ENCODE measurements at places on chromosomes 12 and 14.

GRCh38 chr12:131776237-131776889 is 51.8 kb upstream of the MMP17 start:
- DNase-seq: no peak

- DNase-seq: no peak
Measured at GRCh38 chr12:96751626-96752025, 155.4 kb upstream of the NEDD1 start.

- DNase-seq: peak; percentile 64
Measured at GRCh38 chr14:103524002-103524935, 1.6 kb upstream of the CKB start.

GRCh38 chr14:80586131-80586530 is 355.4 kb downstream of the CEP128 start:
- no peak for DNase-seq

- DNase-seq: no peak
Measured at GRCh38 chr12:131028587-131029338, 75.1 kb downstream of the ADGRD1 start.

- DNase-seq: no peak
Measured at GRCh38 chr14:58549105-58549757, 88.5 kb upstream of the DACT1 start.

GRCh38 chr14:34872822-34873588 is 2.2 kb downstream of the BAZ1A start:
- no peak for DNase-seq

- no peak for DNase-seq
Measured at GRCh38 chr12:49030119-49030518, 11.5 kb upstream of the PRKAG1 start.

GRCh38 chr12:80352474-80352873 is 91.6 kb upstream of the PTPRQ start:
- DNase-seq: no peak

GRCh38 chr12:124420996-124421674 is 126.2 kb downstream of the RFLNA start:
- DNase-seq: no peak

DNA sequence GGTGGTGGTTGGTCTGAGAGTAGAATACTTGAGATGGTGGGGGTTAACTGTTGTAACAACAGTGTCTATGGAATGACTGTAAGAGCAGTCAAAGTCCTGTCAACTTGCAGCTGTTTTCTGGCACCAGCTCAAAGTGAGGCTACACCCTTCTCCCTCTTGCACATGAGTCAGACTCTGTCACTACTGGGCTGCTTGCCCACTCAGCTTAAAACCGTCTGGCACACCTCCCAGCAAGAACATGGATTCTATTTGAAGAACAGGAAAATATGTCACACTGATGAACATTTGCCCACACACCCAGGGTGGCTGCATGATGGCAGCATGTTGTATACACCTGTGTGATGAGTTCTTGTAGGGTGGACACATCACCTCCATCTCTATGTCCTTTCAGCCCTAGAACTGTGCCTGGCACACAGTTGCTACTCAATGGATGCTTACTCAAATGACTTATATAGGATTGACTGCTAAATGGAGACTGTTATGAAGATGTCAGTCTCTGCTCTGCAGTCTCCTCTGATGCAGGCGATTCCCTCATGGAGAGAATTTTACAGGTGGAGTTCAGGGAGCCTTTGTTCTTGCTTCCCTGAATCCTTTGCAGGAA is 19.3 kb upstream of the SERPINA6 start:
- peak; percentile 60 for DNase-seq

GRCh38 chr14:94748667-94749347 is 21.1 kb downstream of the GSC start:
- DNase-seq: no peak

DNA sequence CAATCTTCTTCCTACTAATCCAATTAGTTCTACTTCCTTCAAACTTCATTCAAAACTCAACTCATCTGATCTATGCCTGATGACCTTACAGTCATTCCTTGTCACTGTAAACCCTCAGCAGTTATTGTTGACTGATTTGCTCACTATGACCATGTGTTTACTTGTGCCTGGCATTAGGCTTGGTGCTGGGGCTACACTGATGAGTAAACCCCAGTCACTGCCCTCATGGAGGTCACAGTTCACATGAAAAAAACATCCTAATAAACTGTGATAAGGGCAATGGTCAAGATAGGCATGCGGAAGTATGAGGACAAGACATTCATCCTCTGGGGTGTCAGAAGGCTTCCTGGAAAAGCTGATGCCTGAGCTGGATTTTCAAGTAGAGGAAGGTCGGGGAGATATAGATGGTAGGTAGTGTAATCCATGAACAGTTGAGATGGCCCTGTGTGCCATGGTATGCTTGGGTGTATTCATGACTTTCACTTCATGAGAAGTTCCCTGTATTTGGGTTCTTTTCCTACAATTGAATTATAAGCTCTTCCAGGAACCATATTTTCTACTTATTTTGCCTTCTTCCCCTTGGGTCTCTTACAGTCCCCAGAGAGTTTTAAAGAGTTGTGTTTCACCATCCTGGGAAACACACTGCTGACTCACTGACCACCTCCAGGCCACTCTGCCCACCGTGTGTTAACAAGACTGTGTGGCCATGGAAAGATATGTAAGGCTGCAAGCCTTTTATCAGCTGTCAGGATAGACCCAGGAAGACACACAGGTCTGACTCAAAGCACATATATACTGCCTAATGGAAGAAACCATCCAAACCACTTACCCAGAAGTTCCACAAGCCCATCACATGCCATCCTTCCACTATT is 38.7 kb upstream of the DUSP6 start:
- no peak for DNase-seq

GRCh38 chr12:47887529-47887928 is 17.3 kb downstream of the VDR start:
- DNase-seq: no peak

GRCh38 chr14:19828314-19828713 is 24.7 kb downstream of the OR4N2 start:
- no peak for DNase-seq

- DNase-seq: no peak
Measured at GRCh38 chr12:46531804-46532203, 159.2 kb upstream of the SLC38A2 start.

DNA sequence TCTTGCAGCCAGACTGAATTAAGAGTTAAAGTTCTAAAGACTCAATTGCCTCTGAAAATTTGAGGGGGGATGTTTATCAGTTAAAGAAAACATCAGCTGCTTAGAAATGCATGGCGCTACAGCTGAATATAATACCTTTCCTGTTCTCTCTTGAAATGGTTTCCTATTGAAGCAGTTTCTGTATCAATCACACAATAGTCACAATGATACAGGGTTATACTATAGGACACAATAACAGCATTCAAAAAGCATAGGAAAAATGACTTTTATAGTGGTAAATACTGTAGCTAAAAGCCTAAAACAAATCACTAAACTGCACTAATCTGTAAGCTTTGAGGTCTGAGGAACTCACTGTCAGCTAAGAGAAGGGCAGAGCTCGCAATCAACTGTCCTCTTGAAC is 15.2 kb downstream of the MDGA2 start:
- no peak for DNase-seq

- no peak for DNase-seq
Measured at GRCh38 chr12:102896067-102896466, 21.0 kb downstream of the PAH start.

- DNase-seq: no peak
Measured at GRCh38 chr12:6834873-6835272, 5.9 kb upstream of the GNB3 start.

DNA sequence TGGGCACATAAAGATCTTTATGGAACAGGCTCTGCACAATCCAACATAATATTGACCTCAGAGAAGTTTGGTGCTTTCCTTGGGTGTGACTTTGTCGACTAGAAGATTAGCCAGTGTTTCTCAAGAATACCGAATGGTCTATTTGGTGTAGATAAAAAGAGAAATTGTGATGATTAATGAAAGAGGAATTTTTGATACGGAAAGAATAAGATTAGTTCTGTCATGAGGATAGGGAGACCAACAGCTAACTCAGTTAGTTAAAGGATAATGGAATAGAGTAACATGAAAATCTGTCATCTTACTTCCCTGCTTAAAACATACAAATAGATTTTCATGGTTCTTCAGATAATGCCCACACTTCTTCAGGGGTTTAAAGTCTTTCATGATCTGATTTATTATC is 24.2 kb downstream of the PTPRO start:
- no peak for DNase-seq

GRCh38 chr14:102943454-102943853 is 21.0 kb downstream of the AMN start:
- no peak for DNase-seq

DNA sequence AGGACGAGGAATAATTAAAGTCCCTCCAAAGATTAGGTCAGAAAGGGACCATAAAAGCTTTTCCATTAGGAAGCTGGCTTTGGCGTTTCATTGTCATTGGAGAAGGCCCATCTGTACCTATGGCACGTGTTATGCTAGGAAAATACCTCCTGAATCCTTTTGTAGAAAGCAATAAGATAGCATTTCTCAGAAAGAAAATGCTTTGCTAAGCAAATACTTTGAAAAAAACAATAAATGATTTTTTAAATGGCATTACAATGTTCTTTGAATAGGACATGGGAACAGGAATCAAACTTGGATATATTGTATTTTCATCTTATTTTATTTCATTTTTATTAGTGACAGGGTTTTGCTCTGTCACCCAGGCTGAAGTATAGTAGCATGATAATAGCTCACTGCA is 967.7 kb downstream of the NRXN3 start:
- no peak for DNase-seq

DNA sequence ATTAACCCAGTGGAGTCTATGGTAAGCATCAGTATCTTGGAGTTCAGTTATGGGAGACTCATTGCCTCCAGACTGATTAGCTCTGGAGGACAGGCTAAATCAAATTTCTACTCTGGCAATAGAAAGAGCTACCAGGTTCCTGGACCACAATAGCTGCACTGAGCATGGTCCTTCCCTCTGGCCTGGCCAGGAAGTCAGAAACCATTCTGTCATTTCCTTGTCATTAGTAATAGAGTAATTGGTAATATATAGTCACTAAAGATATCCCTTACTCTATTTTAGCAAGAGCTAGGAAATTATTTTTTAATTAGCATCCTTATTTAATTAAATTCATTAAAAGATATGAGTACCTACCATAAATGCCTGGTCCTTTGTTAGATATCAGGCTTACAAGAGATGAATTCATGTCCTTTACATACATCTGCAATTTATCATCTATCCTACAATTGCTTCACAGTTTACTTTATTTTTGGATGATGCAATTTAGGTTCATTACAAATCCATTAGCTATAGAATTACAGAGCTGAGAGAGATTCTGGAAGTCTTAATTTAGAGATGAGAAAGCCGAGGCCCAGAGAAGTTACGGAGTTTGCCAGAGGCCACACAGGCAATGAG is 23.7 kb upstream of the TDRD9 start:
- DNase-seq: no peak

DNA sequence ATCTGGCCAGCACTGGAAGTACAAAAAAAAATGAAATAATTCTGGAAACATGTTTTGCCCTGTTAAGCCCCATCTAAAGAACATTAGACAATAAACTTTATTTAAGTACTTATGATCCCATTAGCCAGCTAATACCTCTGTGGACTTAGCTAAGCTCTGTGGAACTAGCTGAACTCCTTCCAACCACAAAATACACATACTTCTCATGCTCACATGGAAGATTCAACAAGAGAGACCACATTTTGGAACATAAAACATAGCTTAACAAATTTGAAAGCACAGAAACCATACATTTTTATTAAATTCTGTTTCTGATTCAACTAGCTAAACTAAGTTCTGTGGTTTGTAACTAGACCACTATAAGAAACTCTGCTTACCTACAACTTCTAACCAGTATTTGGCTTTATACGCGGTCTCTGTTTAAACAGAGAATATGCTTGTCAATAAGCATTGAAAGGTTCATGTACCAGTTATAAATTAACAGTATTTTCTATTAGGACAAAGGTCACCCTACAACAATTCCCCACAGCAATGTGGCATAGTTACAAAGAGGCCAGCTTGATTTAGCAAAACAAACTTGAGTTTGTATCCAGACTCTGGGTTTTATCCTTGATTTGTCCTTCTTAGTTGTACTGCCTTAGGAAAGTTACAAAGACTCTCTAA is 300.1 kb downstream of the C12orf50 start:
- DNase-seq: no peak

All from ascending aorta (tissue), 2 donors.